ENCODE measurements at places on chromosomes 13 and 19.

DNA sequence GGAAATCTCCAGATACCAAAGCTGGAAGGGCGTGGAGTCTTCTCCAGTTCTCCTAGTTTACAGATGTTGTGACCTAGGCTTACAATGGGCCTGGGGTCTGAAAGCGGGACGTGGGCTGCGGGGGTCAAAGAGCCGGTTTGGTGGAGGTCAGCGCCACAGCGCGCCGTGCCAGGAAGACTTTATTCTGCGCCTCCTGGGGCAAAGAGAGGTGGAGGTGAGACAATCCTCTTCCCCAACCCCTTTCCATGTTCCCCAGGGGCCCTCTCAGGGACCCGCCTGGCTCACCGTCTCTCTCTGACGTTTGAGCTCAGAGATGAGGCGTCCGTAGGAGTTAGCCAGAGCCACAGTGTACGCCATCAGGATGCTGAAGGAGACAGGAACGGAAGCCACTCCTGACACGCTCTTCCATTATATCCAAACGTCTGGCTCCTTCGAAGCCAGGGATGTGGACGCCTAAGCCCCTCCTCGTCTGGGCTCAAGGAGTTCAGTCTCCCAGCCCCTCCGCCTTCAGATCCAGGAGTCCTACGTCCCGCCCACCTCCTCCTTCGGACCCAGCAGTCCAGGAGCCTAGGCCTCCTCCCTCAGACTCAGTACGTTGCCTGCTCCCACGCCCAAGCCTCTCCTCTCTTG lies 776 bp upstream of the LENG1 start:
- DNase-seq = no peak

- DNase-seq = peak; percentile 28
Observed at GRCh38 chr13:75220861-75221260, 261.1 kb downstream of the TBC1D4 start.

DNA sequence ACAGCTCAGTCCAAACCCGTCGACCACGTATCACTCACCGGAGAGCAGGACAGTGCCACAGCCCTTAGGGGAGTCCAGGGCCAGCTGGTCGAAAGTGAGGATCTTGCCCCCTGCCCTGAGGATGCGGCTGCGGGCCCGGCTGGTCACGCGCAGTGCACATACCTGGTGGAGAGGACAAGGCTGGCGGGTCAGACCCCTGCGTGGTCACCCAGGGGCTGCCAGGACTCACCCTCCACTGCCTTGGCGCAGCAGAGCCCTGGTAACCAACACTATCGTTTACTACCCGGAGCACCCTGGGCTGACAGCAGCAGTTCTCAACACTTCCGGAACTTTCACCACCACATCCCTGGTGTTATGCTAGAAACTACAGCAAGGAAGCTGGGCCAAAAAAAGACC lies 1.2 kb upstream of the FAM83E start:
- no peak for DNase-seq

- no peak for DNase-seq
Observed at GRCh38 chr13:51068501-51068900, 42.6 kb downstream of the C13orf42 start.

DNA sequence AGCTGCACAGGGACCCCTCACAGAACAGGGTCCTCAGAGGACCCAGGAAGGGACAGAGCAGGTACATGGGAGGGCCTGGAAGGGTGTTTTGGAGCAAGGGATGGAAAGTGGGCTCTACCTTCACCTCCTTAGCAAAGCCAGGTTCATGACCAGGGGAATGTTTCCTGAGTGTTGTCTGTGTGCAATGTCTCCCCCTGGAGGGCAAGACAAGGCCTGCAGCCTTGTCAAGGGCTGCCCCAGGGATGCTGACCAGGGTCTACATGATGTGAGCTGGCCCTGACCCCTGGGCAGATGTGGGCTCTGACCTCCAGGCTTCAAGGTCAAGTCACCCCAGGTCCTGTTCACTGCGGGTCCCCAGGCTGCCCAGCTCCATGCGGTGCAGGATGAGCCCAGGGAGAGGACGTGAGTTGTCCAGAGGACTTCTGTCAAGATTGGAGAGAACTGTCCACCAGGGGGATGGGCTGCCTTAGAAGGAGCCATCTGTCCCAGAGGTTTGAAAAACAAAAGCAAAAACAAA lies 1.0 kb upstream of the CEACAM1 start:
- peak; percentile 73 for DNase-seq

DNA sequence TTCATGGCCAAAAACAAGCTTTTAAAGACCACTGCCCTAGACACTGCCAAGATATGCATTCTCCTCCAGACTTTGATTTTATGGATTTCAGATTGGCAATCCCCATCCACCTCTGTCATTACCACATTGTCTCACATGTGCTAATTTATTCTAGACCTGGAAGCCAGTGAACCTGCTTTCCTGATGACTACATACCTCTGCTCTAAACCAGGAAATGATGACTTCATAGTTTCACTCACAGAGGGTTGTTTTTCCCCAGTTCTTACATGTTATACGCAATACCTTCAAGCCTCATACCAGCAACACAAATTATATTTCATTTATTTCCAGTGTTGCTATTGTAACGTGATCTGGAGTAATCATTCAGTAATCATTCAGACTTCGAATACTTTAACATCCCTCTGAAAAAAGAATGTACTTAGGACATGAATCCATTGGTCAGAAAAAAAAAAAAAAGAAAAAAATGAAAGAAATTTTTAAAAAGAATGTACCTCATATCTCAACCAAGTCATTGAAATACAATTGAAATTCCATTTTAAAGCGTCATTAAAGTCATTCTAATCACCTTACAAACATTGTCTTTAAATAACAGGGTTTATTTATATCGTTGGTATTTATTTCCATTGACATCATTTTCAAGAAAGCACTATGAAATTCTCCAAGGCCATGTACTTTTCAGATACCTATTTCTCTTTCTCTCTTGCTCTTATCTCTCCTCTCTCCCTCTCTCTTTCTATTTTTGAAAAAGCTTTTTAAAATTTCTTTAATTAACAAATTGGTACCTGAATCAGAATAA lies 33.4 kb upstream of the KLF5 start:
- no peak for DNase-seq

GRCh38 chr13:30792285-30793000 lies 57.1 kb downstream of the ALOX5AP start:
- DNase-seq = peak; percentile 80

- DNase-seq = no peak
Observed at GRCh38 chr13:26485786-26486185, 71.7 kb upstream of the WASF3 start.

DNA sequence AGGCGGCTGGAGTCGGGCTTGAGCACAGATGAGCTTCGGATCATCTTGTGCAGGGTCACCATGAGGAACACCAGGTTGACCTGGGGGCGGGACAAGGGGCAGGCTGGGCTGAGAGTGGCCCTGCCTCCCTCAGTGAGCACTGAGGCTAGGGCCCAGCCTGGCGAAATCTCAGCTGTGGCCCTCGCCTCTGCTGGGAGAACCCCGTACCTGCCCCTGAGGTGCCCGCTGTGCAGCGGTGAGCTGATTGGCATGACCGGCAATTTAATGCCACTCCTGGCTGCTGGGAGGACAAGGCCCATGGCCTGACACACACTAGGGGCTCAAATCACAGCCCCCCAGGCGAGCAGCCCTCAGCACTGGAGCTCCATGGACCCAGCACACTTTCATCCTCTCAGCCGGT lies 19.7 kb upstream of the ASF1B start:
- DNase-seq = no peak

GRCh38 chr19:10222201-10222890 lies 8.8 kb downstream of the S1PR2 start:
- no peak for DNase-seq

- no peak for DNase-seq
Observed at GRCh38 chr19:33832633-33833032, 36.0 kb downstream of the KCTD15 start.

GRCh38 chr13:55160867-55161266 lies 1979.9 kb upstream of the PRR20A start:
- no peak for DNase-seq

- DNase-seq = no peak
Observed at GRCh38 chr19:54696766-54697165, 27.5 kb upstream of the KIR3DL3 start.

DNA sequence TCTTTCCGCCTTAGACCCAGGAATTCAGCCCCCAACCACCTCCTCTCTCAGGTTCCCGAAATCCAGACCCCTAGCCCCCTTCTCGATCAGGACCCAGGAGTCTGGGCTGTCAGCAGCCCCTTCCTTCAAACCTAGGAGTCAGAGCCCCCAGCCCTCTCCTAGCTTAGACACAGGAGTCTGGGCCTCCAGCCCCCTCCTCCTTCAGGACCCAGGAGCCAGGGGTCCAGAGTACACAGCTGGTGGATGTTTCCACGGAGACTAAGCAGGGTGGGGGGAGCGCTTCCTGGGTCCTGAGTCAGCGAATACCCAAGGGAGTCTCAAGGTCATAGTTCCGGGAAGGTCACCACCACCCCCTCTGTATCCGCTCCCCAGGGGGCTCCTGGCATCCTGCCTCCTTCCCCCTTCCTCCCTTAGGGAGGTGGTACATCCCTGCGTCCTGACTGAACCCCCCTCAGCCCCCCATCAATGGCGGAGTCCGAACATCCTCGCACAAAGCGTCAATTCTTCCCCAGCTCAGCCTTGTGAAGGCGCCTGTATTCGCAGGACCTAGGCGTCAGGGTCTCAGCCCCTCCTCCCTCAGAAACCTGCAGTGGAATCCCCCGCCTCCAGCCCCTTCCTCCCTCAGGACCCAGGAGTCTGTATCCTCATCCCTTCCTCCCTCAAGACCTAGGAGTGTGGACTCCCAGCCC lies 4.6 kb downstream of the CADM4 start:
- no peak for DNase-seq

DNA sequence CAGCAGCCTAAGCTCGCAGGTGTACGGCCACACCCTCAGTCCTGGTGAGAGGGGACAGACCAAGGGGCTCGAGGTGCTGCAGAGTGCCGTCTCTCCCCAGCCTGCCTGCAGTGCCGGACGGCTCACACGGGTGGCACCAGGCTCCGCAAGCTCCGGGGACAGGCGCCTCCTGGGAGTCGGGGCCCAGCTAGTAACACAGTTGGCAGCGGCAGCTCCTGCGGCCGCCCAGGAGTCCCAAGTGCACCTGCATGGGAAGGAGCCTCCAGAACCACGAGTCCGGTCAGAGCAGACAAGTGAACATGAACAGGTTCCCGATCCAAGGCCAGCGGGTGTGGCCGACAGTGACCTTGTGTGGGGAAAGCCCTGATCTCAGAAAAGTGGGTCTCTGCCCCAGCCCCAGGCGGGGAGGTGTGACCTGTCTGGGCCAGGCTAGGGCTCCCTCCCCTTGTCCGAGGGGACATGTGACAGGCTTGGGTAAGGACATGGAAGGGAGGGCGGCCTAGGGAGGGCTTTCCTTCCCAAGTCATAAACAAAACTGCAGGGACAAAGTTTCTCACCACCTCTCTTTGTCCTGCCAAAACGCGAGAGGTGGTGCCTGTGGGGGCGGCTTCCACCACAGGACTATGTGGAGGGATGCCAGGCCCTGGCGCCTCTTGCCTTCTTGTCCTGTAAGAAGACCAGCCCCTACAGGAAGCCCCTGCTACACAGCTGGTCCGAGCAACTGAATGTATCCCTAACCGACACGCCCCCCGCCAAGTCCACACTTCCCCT lies 46.5 kb downstream of the MLLT1 start:
- DNase-seq = no peak

DNA sequence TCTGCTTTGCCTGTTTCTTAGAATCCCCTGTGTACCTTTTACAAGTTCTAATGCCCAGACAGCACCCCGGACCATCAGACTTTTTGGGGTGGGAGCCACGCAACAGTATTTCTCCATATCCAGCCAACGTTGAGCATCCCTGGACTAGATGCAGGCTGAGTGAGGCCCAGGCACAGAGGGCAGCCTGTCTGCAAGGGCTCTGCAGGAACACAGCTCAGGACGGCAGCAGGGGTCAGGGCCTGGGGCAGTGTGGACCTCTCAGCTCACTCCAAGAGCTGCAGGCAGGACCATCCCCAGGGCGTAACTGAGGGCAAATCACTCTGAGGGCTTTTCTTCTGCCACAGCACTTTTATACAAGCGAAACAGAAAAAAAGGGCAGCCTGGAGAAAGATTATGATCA lies 95.8 kb downstream of the DNAJC15 start:
- no peak for DNase-seq

DNA sequence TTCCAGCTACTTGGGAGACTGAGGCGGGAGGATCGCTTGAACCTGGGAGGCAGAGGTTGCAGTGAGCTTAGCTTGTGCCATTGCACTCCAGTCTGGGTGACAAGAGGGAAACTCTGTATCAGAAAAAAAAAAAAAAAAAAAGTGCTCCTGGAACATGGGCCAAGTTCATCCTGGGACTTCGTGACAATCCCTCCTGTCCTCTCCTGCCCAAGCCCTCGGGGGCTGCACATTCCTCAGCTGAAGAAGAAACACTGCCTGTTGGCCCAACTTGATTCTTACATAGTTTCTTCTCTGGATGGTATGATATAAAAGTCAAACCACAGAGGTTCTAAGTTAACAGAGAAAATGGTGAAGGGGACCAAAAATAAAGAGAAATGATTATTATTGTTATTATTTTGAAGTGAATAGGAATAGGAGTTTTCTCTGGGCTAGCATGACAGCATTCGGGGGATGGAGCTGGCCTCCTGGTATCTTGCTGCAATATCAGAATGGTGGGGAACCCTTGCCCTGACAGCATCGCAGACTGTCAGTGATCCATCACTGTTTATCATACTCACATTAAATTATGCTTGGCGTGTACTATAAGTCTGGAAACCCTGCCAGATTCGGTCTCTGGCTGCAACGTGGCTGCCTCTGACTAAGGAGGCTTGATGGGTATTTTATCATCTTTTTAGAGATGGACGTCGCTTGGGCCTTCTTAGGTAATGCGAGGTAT lies 113.7 kb upstream of the OXGR1 start:
- no peak for DNase-seq

GRCh38 chr13:62320129-62321108 lies 904.8 kb upstream of the PCDH20 start:
- DNase-seq = no peak

Measured in left hindlimb (tissue), 1 donor.